ENCODE measurements at places on chromosomes 2 and 18.

GRCh38 chr2:101832114-101832513, 134.6 kb downstream of the MAP4K4 start:
- DNase-seq: no peak

GRCh38 chr2:165499131-165499530, 29.6 kb downstream of the CSRNP3 start:
- DNase-seq: no peak

GRCh38 chr2:200852605-200853004, 11.9 kb downstream of the CLK1 start:
- no peak for DNase-seq

- no peak for DNase-seq
These were observed 31.7 kb upstream of the ITPRID2 start for GRCh38 chr2:181859803-181860202.

GRCh38 chr18:5914016-5914415, 18.7 kb upstream of the TMEM200C start:
- DNase-seq: no peak

DNA sequence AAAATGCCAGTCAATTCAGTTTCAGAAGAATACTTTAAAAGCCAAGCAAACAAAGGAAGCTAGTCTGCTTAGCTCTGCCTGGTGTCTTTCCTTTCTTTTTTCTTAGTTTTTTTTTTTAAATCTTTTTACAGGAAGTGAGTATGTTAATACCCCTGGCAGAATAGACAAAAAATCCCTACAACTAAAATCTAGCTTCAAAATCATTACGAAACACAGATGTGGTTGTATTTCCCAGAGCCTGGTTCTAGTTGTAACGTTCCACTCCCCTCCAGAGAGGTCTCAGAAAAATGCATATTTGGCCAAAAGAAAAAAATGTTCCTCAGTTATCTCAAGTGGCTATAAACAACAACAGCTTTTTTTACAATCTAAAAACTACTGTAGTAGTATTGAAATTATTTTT, 202.1 kb upstream of the RND3 start:
- DNase-seq: no peak

DNA sequence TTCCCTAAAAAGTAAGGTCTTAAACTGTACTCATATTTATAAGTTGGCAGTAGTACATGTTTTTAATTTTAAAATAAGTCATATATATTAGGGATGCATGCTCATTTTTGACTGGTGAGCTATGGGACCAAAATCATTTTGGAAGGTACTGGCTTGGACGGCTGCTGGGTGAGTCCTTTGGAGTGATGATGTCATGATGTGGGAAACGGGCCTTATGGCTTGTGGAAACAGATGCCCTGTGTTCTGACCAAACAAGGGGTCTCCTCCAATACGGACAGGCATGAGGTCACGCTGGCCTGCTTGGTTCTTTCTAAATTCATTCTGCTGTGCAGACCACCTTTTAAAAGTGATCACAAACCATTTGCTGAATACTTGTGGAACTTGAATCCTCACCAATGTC, 109.2 kb upstream of the MGAT5 start:
- DNase-seq: no peak

DNA sequence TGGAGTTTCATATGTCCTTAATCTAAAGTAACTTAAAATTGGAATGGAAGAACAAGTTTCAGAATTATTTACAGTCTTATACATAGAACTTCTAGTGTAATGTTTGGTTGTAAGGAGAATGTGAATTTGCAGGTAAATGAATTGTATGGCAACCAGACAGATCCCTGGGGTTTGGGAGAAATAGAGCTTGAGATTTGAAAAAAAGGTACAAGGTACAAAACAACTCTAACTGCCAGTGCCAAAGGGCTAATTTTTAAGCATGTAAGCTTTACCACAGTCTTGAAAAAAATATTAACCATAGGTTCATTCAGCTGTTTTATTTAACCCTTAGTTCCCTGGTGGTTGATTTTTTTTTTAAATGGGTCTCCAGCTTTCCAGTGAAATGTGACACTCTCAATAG, 103.3 kb downstream of the ICA1L start:
- no peak for DNase-seq

DNA sequence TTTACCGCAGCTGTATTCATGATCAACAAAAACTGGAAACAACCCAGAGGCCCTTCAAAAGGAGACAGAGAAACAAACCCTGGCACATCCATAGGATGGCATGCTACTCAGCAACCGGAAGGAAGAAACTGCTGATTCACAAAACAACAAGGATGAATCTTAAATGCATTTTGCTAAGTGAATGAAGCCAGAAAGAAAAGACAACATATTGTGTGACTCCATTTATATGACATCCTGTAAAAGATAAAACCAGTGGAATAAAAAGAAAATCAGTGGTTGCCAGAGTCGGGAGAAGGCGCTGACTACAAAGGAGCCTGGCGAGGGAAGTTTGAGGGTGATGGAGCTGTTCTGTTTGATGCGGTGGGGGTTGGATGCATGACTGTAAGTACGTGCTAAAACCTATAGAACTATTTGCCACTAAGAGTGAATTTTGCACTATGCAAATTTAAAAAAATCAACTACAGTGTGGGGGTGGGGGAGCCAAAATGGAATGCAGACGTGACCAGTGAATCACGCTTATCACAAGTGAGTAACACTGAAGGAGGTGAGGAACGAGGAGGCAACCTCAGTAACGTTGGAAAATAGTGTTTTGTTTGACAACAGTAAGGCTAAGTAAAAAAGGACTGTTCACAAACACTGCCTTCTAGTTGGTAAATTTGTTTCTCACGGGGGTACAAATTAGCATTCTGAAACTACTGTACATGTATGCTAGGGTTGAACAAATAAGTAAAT, 108.9 kb downstream of the INHBB start:
- no peak for DNase-seq

DNA sequence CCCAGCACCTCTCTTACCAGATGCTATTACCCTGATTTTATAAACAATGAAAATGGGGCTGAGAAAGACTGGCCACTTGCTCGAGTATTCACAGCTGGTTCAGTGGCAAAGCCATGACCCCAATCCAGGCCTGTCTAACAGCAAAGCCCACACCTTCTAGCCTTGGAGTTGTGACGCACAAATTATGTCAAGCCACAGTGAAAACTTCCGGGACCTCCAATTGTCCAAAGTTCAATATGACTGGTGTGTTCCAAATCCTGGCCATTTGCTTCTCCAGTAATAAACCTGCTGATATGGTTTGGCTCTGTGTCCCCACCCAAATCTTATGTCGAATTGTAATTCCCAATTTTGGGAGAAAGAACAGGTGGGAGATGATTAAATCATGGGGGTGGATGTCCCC, 64.7 kb upstream of the RIOK3 start:
- DNase-seq: no peak

DNA sequence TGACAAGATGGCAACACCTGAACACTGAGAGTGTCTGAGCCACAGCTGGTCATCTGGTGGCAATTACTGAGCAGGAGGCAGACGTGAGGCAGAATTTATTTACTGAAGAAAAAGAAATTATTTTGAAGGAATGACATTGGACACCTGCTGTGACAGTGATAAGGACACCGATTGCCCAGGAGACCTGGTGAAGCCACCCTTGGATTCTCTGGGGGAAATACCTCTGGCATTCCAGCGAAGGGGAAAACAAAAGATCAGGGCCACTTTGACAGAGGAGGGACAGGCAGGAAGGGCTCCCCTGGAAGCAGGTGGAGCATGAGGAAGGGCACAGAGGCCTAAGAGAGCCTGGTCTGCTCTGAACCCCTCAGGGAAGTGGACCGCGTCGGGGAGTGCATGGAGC, 85.4 kb upstream of the ALPP start:
- DNase-seq: no peak

- no peak for DNase-seq
These were observed 39.9 kb upstream of the ELOA2 start for GRCh38 chr18:47075098-47075883.

GRCh38 chr18:72848503-72849237, 19.1 kb downstream of the NETO1 start:
- no peak for DNase-seq

GRCh38 chr2:196315388-196316049, 144.1 kb upstream of the STK17B start:
- DNase-seq: no peak

DNA sequence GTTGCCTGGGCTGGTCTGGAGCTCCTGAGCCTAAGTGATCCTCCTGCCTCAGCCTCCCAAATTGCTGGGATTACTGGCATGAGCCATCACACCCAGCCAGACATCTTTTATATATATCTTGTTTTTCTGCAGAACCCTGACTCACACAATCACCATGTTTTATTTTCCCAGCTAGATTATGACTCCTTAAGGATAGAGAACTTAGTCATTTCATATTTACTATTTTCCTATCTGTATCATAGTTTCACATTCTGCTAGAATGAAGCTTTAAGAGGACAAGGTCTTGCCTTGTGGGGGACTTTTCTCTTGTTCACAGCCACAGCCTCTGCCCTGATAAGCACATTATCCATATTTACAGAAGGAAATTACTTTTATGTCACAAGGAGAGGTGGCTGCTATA, 73.9 kb downstream of the LBH start:
- no peak for DNase-seq

DNA sequence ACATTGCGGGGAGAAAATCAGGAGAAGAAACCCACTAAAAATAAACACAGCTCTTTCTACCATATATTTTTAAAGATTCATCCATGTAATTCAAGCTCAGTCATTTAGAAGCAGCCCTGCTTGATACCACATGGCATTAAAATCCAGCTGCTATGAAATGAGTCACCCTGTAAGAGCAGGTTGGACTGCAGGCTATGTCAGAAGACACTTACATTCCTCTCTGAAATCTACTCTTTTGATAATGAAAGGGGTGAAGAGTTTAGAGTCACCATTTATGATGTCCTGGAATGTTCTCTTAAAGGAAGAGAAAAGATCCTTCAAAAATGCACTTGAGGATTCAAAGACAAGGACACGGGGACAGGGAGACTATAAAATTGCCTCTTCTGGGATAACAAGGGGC, 100.6 kb upstream of the APCDD1 start:
- no peak for DNase-seq

DNA sequence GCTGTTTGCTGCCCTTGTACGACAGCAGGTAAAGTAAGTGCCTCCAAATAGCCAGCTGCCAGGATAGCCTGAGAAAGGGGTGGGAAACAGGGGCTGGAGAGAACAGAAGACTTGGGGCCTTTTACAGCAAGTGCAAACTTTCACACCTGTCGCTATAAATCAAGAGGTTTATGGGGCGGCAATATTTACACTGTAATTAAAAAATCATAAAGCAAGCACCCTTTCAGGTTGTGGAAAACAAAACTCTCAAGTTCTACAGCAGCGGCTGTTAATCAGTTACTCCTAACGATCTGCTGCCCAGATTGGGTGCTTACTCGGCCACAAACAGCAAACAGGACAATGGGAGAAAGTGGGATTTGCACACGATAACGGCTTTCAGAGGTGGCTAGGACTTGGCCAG, 359.5 kb upstream of the ETAA1 start:
- DNase-seq: no peak
